ENCODE measurements at places on chromosomes 3 and 15. TPM values are rescaled to one million over a fixed set of nuclear protein-coding genes. Genes with fewer than 3 reads are reported as not detected.

- no peak for DNase-seq
These were observed 787.3 kb downstream of the EDEM1 start for GRCh38 chr3:5974630-5975322.

DNA sequence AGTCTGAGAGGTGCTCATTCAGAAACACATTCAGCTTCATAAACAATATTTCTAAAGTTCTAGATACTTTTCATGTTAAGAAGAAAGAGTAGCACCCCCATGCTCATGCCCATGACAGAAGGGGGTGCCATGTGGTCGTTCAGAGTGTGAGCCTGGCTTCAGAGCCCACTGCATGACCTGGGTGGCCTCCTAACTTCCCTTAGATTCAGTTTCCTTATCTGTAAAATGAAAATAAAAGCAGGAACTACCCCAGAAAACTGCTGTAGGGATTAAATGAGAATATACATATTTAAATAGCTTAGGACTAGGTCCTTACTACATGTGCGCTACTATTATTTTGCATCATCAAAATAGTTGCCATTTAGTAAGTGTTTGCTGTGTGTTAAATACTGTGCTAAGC, 69.2 kb downstream of the ABHD5 start:
- no peak for DNase-seq

DNA sequence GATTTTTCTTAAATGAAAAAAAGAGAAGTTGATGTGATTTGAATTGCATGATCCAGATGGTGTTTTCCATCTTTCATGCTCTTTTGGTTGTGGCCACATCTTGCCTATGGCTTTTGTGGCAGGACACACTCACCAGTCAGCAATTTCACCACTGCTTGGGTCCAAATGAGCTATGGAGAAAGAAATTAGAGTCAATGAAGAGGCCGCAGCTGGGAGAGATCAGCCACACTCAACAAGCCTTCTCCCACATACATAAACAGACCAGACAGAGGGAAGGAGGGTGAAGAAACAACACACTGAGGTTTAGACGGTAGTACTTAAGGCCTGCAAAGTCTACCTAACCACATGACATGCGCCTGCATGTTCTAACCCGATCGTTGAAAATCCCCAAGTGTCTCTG, 110.7 kb upstream of the CDIN1 start:
- DNase-seq = no peak

DNA sequence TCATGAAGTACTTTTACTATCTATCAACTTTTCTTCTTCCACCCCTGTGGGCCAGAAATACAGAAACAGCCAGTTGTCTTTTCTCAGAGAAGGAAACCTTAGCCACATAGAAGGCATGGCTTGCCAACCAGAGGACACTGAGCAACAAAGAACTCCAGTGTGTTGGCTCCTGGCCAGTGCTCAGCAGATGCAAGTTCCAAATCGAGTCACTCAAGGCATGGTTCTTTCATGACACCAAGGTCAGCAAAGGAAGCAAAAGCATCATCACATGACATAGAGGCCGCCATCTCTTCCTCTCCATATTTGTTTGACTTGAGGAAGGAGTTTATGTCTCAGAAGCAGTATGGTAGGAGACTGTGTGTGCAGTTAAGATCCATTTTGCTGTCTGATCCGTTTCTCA, 92.2 kb downstream of the MYLK start:
- peak; percentile 77 for DNase-seq

CFAP92 gene
- total RNA-seq = 1.9 TPM

FAM81A gene
- not detected for total RNA-seq

TMEM108 gene
- 0.23 TPM for total RNA-seq

Measured in dermis blood vessel endothelial cell (primary cell).